ENCODE measurements at places on chromosomes 5 and 9. TPM values are rescaled to one million over a fixed set of nuclear protein-coding genes. Genes with fewer than 3 reads are reported as not detected.

DNA sequence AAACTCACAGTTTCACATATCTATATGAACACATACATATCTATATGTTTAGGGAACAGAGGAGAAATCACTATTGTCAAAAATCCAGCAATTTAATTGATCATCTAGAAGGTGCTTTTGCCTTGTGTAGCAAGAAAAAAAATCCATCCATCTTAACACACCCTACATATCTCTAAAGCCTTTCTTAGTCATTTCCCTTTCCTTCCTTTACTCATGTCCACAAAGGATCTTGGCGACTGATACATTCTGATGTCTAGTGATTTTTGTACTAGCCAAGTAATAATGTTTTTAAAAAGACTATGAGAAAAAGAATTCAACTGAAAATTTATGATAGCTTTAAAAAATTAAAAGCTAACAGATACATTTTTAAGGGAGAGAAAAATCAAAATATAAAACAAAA lies 22.5 kb downstream of the ZDHHC21 start:
- H3K27ac ChIP-seq: no peak overlapping the region
- H3K4me3 ChIP-seq: no peak overlapping the region
- no peaks in the 10 kb centered on the region for H3K27me3 ChIP-seq
- H3K4me1 ChIP-seq: no peaks in the 10 kb centered on the region
- no peaks in the 10 kb centered on the region for H3K36me3 ChIP-seq
- DNase-seq: no peak

Gene GABRB2
- not detected for total RNA-seq

DNA sequence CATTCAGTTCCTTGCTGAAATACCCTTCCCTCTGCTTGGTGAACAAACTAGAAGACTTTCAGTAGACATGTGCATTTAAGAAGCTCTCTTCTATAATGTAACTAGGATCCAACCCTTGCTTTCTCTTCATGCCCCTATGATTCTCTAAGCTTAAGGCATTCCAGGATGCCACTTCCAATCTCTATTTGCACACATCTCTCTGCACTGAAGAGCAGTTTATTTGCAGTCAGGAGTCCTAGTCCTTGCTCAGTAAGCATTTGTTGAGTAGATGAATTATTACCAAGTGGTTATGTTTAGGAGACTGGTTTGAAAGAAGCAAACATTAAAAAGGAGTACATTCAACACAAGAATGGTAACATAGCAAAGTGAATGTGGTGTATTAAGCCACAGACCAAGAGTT lies 274.2 kb upstream of the KLF9 start:
- no peak overlapping the region for H3K4me3 ChIP-seq
- DNase-seq: no peak
- peaks cover 3% of the 10 kb centered on the region for H3K27me3 ChIP-seq
- no peaks in the 10 kb centered on the region for H3K4me1 ChIP-seq
- H3K36me3 ChIP-seq: no peaks in the 10 kb centered on the region

DNA sequence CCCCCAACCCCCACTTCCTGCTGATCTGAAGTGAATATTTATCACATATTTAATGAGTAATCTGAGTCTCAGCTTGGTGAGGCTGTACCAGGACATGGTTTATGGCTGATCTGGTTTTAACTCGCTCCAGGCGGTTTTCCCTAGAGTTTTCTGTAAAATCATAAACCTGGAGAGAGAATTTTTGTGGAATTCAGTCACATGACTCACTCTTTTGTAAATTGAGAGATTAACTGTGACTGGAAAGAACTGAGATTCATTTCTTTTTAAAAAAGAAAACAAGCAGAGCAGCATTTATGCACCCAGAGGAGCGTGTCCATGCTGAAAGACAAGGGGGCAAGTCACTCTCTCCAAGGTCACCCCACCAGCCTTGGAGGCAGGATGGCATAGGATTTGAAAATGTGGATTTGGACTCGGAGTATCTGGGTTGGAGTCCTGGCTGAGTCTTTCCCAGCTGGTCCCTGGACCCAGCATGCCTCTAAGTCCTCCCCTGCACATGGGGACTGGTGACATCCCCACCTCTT lies 81.8 kb downstream of the ZNF618 start:
- H3K27me3 ChIP-seq: no peaks in the 10 kb centered on the region
- DNase-seq: no peak
- H3K4me3 ChIP-seq: no peak overlapping the region
- no peaks in the 10 kb centered on the region for H3K4me1 ChIP-seq

DNA sequence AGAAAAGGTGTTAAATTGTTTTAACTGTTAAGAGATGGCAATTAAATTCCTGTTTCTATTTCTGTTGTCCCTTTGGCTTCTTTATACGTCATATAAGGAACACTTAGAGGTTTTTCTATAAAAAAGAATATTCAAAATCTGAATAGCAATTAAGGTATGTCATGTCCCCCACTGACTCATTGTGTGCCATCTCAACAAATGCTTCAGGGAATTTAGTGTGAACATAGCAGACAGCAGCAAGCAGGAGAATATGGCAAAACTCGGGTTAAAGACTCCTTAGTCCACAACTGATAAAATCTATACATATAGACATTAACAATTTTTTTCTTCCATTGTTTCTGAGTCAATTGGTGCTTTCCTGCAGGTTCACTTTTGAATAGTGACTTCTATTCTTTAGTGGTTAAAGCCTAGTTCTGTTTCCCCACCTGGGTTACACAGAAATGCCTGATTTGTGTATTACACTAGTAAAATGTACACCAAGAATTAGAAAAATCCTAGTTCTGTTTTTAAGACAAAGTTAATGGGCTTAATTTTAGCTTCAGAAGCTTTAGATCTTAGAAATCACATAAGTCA lies 17.9 kb upstream of the RPS23 start:
- no peaks in the 10 kb centered on the region for H3K27me3 ChIP-seq
- H3K27ac ChIP-seq: no peak overlapping the region
- no peaks in the 10 kb centered on the region for H3K4me1 ChIP-seq
- no peaks in the 10 kb centered on the region for H3K36me3 ChIP-seq

DNA sequence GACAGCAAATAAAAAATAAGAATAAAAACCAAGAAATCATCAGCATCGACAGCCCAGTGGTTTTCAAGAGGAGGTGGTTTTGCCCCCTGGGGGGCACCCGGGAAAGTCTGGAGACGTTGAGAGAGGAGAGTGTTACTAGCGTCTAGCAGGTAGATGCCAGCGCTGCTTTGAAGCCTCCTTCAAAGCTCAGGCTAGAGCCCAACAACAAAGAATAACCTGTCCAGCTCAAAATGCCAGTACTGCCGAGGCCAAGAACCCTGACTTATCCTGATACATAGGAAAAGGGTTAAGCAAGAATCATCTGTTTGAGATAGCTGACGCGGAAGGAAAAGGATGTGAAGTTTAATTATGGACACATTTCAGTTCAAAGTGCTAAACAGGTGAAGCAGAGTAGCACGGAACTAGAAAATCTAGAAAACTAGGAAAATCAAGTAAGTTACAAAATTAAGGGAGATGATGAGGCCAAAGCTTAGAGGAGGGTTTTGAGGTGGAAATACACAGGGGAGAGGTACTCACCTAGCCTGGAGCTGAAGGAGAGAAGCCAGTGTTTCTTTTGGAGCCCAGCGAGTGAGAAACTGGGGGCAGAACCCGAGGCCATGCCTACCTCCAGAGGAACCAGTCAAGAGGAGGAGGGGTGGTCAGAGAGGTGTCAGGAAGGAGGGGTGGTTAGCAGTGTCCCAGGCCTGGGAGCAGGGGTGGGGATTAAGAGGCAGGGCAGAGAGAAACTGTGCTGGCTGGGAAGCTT lies 121.0 kb upstream of the RETREG1 start:
- H3K27me3 ChIP-seq: no peaks in the 10 kb centered on the region
- H3K4me1 ChIP-seq: no peaks in the 10 kb centered on the region
- H3K27ac ChIP-seq: no peak overlapping the region
- H3K36me3 ChIP-seq: no peaks in the 10 kb centered on the region

Gene SYNPO
- 0.43 TPM for total RNA-seq

GRCh38 chr5:179832039-179832745 lies 11.5 kb downstream of the SQSTM1 start:
- no peaks in the 10 kb centered on the region for H3K27me3 ChIP-seq
- no peak for DNase-seq
- H3K4me1 ChIP-seq: peaks cover 13% of the 10 kb centered on the region
- H3K27ac ChIP-seq: no peak overlapping the region
- H3K36me3 ChIP-seq: peaks cover 21% of the 10 kb centered on the region

Gene PLAC8L1
- total RNA-seq: 0.43 TPM

GRCh38 chr5:36393656-36394428 lies 92.1 kb upstream of the RANBP3L start:
- DNase-seq: no peak
- H3K27ac ChIP-seq: no peak overlapping the region
- H3K27me3 ChIP-seq: no peaks in the 10 kb centered on the region
- no peaks in the 10 kb centered on the region for H3K4me1 ChIP-seq
- H3K4me3 ChIP-seq: no peak overlapping the region

DNA sequence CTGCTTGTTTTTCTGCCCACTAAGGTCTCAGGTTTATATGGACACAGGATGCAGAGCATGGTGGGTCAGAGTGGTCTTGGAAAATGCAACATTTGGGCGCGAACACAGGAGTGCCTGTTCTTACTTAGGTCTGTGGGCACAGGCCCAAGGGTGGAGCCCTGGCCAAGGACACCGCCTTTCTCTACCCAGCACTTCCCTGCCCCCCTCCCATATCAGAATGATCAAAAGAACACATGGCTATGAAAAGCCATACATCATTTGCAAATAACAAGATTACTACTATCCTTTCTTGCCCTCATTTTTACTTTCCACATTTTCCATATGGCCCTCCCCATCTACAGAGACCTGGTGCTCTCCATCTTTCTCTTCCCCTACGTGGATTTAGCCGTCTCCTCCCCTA lies 162.2 kb downstream of the ENC1 start:
- no peak for DNase-seq
- no peaks in the 10 kb centered on the region for H3K36me3 ChIP-seq
- no peaks in the 10 kb centered on the region for H3K27me3 ChIP-seq
- H3K4me1 ChIP-seq: no peaks in the 10 kb centered on the region

Gene TLX3
- total RNA-seq: not detected

DNA sequence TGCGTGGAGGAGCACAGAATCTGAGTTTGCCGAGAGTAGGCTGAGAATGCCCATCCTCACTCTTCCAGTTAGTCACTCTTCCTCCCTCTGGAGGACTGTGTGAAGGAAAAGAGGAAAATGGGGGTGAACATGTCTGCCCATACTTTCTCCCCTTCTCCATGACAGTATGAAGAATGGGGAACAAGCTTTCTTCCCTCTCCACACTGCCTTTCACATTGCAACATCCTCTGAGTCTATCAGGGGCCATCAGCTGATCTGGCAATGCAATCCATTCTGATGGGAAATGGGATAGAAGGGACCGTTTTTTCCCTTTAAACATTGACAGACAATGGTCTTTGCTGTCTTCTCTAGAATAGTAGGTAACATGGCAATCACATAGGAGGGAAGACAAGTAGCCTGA lies 56.8 kb downstream of the UGCG start:
- no peak for DNase-seq
- no peaks in the 10 kb centered on the region for H3K27me3 ChIP-seq
- no peaks in the 10 kb centered on the region for H3K36me3 ChIP-seq
- H3K27ac ChIP-seq: no peak overlapping the region
- no peak overlapping the region for H3K4me3 ChIP-seq
- peaks cover 8% of the 10 kb centered on the region for H3K4me1 ChIP-seq
